ENCODE measurements at places on chromosomes 2 and 18.

GRCh38 chr2:59080451-59081181 lies 839.5 kb upstream of the FANCL start:
- DNase-seq = no peak

- DNase-seq = no peak
Observed at GRCh38 chr2:182605166-182605565, 110.9 kb upstream of the DNAJC10 start.

GRCh38 chr18:57084331-57085271 lies 62.3 kb upstream of the BOD1L2 start:
- no peak for DNase-seq

DNA sequence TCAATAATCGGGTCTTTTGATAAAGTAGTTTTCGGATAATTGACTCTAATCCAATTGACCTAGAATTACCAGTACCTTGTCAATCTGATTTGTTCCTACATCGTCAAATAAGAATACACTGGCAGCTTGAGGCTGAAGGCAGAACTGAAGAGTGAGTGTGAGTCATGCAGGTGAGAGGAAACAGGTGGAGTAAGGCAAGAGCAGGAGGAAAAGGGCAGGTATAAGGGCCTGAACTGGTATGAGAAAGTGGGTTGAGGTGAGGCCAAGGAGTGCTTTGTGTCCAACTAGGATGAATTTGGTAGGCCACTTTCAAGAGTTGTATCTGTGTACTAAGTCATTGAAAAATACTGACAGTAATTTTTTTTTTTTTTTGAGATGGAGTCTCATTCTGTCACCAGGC lies 186.0 kb downstream of the ZNF385B start:
- no peak for DNase-seq

DNA sequence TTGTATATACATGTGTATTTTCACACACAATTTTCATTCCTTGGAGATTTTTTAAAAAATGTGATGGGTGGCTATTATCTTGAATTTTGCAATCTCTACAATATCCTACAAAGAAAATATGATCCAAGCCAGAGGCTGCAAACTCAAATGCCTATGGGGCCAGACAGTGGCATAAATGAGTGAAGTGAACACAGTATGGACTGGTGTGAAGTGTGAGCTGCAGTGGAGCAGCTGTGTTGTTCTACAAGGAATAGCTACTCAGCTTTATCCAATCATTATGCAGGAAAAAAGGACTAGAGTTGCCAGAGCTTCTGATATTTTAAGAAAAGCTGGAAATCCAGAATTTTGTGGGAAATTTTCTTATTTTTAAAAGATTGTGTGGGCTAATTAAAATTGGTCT lies 62.1 kb downstream of the ARHGEF33 start:
- DNase-seq = no peak

DNA sequence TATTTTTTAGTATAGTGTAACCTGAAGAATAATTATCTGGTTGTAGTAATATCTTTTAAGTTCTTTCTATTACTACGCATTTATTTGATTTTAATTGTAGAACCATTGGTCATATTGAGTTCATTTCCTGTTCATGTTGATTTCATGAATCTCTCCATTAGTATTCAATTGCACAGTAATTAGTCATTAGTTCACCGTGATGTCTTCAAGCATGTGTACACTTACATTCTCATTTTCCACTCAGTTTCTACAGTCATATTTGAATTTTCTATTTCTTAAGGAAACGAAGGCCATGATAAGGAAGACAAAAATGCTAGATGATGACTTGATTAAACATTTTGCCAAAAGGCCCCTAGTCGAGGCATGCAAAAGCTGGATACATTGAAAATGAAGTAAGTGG lies 333.7 kb upstream of the FANCL start:
- no peak for DNase-seq

- no peak for DNase-seq
Observed at GRCh38 chr2:235950473-235950809, 217.7 kb downstream of the GBX2 start.

DNA sequence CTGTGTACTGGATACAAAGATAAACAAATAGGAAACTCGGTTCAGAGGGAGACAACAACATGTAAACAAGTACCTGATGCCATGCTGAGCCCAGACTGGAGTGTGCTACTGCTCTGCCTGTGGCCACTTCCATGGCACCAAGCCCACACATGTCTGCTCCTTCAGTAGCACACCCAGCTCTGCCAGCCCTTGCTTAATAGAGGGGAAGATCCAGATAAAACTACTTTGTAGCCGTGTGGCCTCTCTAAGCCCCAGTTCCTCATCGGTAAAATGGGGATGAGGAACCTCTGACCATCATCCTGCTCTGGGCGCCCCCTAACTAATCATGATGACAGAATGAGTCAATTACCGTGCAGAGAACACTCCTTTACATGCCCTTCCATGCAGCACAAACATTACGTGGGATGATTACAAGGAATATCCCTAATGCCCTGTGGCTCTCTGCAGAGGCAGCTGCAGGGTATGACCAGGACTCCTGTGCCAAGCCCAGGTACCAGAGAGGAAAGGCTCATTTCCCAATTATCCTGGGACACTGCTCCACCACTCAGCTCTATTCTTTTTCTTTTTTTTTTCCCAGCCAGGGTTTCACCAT lies 34.9 kb downstream of the DNMT3A start:
- DNase-seq = no peak

DNA sequence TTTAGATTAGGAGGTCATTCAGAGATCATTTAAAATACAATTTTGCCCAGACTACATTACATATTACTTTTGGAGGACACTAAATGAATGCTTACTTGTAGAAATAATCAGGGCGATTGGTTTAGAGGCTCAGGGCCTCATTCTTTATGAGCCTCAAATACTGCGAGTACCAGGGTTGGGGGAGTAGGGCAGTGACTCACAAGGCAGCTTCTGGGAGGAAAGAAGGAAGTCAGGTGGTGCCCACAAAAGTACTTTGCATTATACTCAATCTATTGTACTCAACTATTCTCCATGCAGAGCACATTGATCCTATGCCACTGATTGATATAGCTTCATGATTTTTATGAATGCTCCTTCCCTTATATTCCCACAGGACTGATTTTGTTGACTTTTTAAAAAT lies 166.9 kb downstream of the SOCS6 start:
- DNase-seq = no peak

DNA sequence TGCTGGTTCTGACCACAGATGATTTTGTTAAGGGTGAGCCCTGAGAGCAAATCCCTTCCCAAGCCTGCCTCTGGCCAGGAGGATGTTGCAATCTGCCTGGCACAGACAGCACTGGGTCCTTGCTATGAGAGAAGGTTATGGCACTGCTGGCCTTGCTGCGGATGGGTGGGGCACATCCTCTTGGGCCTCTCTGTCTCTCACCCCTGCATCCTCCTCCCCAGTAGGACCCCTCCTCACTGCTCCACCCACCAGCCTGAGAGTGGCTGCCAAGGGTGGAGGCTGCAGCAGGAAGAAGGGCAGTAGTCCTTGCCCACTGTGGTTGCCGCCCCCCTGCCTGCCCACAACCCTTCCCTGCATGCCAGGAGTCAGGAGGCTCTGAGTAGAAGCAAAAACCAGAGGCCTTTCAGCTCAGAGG lies 180.9 kb downstream of the ZBTB7C start:
- DNase-seq = no peak

DNA sequence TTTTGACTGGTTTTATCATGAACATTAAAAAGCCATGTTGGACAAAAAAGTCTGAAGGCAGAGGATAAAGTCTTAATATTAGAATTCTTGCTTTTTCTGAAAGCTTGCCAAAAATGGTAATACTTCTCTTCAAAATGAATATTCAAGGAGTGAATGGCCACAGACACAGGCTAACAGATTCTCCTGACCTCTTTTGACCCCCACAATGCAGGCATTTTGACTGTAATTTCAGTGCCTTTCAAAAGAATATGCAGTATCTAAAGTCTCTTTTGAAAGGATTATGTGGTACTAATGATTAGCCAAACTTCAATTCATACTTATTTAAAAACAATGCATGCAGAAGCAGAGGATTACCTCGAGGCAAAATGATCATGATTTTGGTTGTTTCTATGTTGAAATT lies 557.8 kb upstream of the GCFC2 start:
- no peak for DNase-seq

DNA sequence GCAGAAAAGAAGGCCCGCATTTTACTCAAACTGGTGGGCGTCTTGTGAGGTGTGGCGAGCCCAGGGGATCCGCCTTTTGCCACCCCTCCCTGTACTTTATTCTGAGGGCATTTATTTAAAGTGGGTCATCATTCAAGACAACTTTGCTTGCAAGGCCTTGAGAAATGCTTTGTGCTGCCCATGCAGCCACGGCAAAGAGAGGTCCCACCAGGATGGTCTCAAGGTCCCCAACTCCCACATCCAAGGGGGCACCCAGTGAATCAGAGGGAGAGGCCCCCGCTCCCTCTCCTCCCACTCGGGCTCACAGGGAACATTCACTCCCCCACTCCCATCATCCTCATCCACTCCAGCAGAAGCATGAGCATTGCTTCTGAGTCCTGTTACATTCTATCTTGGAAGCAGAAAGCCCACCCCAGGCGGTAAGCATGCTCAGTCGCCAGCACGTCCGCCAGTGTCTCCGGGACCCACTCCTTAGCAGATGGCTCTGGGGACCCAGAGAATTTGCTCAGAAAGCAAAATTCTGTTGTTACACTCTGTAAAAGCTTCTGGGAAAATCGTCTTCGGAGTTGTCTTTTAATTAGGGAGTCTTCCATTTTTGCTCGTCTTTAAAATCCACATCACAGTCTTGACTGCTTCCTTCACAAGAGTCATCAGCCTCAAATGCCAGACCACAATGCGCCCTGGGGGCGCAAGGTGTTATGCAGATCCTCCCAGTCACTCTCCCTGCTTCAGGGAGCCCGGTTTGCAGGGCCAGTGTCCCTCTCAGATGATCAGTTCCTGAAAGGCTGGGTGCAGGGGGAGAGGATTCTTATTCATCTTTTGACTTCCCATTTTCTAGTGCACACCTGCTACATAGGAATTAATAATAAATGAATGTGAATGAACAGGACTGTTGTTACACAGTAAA lies 99.4 kb upstream of the NCK2 start:
- DNase-seq = no peak

GRCh38 chr2:74043345-74044329 lies 58.9 kb downstream of the TET3 start:
- DNase-seq = no peak

GRCh38 chr2:65261676-65262075 lies 34.0 kb downstream of the ACTR2 start:
- DNase-seq = no peak

DNA sequence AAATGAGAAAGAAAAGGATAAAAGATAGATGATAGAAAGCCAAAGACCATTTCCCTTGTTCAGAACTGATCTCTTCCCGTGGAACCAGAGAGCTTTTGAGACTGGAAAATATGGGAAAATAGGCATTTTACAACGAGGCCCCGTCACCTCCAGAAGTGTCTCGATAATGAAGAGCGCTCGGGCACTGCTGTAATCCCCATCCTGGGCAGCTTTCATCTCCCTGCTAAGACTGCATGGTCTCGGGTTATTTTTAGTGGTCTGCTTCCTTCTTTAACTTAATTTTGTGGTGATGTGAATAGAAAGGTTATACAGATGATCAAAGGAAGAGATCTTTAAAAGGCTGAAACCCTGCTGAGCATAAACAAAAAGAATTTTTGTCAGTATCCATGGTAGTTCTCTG lies 176.6 kb downstream of the METTL4 start:
- DNase-seq = no peak

DNA sequence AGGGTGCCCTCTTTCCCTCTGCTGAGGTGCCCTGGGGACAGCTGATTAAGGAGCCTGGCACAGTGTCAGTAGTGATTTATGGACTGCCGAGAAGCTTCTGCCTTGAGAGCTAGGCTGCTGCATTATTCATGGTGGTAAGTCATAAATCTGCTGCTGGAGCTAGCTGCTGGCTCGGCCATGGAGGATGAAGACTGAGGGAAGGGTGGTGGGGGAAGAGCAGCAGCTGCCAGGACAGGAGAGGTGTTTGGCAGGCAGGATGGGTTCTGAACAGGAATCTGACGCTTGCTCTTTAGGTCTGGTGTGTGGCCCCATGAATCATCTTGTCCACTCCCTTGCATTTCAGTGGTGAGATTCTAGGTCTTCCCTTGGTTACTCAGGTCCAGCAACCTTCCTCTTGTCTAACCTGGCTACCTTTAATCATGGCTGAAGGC lies 296.3 kb downstream of the DYSF start:
- DNase-seq = no peak

DNA sequence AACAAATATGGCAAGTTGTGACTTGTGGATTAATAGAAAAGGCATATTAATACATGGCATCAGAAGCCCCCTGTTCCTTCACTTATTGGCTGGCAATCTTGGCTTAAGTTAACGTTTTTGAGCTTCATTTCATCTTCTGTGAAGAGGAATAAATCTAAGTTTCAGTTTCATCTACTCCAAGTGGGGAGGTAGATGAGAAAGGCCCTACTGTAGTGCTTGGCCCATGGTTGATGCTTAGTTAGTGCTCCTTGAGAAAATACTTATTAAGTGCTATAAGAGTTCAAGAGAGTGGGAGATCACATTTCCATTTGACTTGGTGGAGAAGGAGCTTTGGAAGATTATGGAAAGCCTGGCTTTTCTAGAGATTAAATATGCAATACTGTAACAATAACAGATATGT lies 244.3 kb downstream of the BABAM2 start:
- DNase-seq = no peak

DNA sequence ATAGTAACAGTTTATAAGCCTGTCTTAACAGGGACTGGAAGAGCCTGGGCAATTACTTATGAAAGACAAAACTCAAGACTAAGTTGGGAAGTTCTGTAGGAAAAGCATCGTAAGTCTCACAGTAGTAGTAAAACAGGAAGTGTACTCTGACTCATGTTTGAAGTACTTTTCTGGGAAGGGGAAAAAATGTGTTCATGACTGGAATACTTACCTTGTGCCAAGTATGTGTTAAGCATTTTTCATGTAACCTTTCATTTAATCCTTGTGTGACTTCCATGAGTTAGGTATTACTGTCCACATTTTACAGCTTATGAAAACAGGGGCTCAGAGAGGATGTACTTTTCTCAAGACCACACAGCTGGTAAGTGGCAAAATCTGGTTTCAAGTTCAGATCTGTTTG lies 13.7 kb upstream of the SKOR2 start:
- no peak for DNase-seq

DNA sequence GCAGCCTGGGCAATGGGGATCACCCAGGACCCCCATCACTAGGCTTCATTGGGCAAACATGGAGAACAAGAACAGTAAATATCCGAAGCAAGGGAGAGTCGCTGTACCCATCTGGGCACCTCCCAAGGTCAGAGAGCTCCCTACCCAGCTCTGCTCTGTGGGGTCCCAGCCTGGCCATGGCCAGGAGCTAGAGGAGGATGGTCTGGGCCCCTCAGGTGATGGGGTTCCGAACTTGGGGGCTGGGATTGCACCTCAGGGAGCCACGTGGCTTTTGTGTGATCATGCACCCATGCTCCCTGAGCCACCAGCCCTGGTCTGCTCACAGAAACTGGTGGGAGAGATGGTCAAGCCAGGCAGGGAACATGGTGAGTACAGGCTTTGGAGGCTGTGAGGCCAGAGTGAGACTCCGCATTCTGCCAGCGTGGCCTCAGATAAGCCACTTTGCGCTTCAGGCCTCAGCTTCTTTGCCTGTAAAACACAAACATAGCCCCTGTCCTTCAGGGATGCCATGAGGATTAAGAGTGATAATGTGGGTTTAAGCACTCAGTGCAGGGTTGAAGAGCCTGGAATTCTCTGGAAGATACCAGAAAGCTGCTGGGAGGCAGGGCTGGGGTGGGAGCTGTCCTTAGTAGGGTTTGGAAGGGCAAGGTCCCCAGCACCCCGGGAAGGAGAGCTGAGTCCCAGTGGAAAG lies 3.0 kb upstream of the NMUR1 start:
- DNase-seq = no peak
